ENCODE measurements at places on chromosomes 1 and 21.
A peak's percentile ranks its signal among the peaks of the same experiment; 100 is the strongest.

GRCh38 chr21:30058928-30059327 is 107.7 kb downstream of the CLDN17 start:
- DNase-seq = no peak

GRCh38 chr1:202286622-202287097 is 55.1 kb downstream of the UBE2T start:
- DNase-seq = no peak

DNA sequence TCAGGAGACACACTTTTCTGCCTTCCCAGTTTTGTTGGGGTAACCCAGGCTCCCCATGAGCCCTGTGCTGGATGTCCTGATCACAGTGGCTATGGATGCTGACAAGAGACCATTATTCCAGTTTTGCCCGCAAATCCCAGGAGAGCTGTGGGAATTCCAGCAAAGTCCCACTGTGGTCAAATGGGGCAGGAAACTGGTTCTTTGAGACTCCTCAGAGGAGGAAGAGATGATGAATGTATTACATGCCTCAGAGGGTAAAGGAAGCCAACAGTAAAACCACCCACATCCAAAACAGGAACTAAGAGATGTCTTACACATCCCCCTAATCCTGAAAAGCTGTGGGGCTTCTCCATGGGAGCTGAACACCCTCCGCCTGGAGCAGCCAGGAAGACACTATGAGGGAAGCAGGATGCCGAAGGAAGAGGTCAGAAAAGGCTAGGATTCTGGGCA is 12.8 kb upstream of the MPZL1 start:
- DNase-seq = no peak

DNA sequence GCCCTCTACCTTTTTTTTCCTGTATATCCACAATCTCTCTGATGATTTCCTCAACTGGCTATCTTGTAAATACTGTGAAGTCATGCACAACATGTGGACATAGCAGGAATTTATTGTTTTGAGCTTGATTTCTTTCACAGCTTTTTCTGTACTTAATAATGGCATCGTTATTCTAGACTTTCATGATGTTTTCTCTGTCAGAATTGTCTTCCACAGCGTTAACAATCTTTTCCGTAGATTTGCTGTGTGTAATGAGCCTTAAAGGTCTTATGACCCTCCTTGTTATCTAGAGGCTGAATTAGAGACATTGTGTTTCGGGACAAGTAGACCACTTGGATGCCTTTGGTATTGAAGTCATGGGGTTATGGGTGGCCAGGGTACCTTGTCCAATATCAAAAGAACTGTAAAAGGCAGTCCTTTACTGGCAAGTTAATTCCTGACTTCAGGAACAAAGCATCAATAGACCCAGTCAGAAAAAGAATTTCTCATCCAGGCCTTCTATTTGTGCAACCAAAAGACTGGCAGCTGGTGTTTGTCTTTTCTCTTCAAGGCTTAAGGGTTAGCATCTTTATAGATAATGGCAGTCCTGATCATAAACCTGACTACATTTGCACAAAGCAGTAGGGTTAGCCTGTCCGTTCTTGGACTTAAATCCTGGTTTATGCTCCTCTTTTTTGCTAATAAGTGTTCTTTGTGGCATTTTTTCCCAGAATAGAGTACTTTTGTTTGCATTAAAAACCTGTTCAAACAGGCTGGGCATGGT is 30.1 kb upstream of the CHAF1B start:
- no peak for DNase-seq

- peak; percentile 64 for DNase-seq
These were observed 36.6 kb upstream of the OPRD1 start for GRCh38 chr1:28775121-28775942.

DNA sequence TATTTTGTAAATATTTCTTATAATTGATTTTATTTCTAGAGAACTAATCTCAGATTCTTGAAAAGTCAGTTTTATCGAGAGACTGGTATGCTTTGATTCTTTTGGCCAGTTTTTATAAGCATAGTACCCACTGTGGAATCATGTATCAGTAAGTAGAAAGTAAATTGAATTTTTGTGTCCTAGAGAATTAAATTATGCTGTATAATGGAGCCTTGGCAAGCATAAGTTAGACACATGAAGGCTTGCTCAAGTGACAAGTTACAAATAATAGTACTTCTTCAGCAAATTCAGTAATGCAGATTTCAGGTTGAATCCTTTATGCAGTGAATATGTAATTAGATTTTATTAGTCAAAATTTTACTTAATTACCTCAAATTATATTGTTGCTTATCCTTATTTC is 40.1 kb downstream of the ADGRL2 start:
- no peak for DNase-seq

DNA sequence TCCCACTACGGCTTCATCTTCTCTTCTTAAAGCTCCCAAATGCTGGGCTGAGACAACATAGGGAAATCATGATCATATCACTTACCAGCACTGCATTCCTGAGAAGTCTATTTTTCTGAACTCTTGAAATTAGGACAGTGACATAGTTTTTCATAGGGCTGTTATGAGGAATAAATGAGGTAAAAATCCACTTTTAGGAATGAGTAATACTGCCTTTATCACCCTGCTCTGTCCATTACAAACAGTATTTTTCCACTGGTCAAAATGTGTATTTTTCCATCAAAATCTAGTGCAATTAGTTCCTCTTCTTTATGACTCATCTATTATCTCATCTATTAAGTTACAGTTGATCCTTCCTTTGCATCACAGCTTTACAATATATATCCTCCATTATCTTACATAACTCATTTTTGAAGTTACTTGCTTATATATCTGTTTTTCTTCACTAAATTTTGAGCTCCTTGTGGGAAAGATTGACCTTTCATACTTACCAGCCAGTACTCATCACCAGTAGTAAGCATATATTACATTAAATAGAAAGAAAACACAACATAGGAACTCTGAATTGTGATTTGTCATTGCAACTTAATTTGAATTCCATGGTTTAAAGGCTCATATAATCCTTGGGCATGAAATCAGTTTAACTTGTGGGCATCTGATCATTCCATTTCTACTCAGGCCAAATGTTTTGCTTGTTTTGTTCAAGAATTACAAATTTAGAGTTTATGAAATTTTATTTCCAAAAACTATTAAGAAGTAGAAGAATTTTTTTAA is 37.1 kb downstream of the PRRX1 start:
- DNase-seq = no peak

GRCh38 chr1:99181892-99182291 is 82.4 kb upstream of the PLPPR4 start:
- no peak for DNase-seq

GRCh38 chr1:218874313-218874712 is 299.4 kb upstream of the LYPLAL1 start:
- no peak for DNase-seq

GRCh38 chr1:226351709-226352108 is 42.7 kb upstream of the LIN9 start:
- DNase-seq = no peak

DNA sequence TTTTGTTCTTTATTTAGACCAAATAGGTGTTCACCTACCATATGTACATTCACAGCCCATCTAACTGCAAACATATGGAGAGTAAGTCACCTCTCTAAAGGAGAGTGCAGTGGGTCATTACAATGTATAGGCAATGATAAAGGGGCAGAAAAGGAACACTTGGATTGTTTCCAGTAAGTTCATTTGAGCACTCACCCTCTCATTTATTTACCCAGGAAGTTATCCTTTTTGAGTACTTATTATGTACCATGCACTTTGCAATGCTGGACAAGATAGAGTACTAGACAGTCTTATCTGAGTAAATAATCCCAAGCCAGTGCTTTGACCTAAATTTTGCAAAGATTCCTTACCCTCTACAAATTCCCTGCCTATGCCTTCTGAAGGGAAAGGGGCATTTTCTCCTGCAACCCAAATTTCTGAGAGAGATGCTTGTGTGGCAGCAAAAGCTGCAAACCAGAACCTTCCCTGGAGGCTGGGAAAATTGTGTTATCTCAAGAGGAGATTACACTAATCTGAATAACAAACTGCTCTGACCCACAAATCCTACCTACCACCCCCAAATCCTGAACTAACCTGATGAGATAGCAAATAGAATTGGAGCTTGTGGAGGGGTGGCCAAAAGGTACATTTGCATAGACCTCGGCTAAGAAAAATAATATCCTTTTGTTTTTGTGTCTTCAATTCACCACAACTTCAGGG is 18.6 kb upstream of the RGS8 start:
- DNase-seq = no peak

- DNase-seq = peak; percentile 84
These were observed 5.8 kb upstream of the CHI3L2 start for GRCh38 chr1:111221633-111222291.

DNA sequence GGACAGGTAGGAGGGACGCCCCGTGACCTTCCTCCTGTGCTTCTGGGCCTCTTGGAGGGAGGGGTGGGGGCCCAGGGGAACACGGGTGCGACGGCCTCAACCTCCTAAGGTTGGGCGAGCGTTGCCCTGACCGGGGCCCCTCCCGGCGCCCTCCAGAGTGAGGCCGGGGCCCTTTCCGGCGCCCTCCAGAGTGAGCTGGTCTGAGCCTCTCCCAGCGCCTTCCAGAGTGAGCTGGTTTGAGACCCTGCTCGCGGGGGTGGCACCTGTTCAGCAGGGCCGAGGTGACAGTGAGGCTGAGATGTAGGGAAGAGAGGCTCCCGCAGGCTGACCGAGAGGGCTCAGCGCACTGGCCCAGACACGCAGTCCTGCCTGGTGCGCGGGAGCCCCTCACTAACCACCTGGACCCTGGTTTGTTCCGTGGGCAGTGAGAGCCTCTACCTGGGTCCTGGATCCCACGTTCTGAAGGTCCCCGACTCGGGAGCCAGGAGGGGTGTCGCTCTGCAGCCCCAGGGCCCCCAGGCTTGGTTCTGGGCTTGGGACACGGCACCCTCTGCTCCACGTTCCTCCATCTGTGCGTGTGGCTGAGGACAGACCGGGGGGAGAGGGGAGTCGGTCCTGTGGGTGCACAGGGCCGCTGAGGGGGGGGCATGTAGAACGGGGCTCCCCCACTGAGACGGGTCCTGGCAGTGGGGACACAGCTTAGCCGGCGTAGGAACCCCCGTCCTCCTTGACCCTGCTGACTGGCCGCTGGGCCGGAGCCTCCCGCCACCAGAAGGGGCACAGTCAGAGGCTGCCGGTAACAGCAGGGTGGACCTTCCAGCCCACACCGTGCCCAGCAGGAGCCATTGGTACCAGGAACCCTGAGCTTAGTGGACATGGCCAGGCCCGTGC is 1.4 kb downstream of the COL6A1 start:
- no peak for DNase-seq

GRCh38 chr1:232667778-232668165 is 37.8 kb upstream of the SIPA1L2 start:
- no peak for DNase-seq

GRCh38 chr1:56933606-56934005 is 32.2 kb downstream of the C8B start:
- DNase-seq = no peak

GRCh38 chr1:211925016-211925415 is 94.5 kb upstream of the LPGAT1 start:
- no peak for DNase-seq

DNA sequence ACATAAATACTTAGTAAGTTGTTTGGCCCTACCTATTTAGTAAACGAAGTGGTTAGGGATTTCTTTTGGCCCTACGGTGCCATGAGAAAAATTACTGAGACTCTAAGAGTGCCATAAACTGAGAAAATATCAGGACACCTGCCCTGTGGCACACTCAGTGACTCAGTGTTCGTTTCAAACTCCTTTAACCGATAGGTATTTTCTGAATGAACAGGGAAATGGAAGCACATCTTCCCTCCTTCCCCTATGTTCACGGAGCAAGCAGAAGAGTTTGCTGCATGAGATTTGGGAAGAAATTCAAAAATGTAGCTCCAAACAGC is 134.2 kb downstream of the KAZN start:
- no peak for DNase-seq

DNA sequence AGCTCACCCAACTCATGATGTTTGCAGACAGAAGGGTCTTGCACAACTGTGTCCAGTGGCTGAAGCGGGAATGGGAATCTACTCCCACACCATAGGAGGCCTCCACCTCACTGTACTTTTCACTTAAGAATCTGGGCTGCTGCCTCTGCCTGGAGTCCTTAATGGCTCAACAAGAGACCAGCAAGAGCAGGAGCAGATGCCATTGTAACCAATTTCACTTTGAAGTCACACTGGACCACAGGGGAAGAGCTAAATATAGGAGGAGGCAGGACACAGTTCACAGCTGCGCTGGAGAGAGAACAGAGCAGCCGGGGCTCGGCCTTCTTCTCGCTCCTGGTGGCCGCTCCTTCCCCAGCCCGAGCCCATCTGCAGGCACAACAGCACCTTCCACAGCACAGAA is 120.4 kb downstream of the SIPA1L2 start:
- no peak for DNase-seq

DNA sequence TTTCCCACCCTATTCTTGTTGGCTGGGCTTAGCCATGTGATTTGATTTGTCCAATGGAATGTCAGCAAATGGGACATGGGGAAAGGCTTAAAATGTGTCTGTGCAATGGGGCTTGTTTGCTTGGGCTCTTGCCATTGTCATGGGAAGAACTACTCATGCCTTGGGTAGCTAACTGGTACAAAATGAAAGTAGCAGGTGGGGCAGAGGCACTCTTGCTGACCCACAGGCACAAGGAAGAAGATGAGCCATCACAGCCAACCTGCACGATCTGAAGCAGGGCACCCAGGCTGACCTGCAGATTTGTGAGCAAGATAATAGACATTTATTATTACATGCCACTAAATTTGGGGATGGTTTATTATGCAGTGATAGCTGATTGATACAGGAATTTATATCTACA is 305.9 kb upstream of the CAMK1G start:
- DNase-seq = no peak

DNA sequence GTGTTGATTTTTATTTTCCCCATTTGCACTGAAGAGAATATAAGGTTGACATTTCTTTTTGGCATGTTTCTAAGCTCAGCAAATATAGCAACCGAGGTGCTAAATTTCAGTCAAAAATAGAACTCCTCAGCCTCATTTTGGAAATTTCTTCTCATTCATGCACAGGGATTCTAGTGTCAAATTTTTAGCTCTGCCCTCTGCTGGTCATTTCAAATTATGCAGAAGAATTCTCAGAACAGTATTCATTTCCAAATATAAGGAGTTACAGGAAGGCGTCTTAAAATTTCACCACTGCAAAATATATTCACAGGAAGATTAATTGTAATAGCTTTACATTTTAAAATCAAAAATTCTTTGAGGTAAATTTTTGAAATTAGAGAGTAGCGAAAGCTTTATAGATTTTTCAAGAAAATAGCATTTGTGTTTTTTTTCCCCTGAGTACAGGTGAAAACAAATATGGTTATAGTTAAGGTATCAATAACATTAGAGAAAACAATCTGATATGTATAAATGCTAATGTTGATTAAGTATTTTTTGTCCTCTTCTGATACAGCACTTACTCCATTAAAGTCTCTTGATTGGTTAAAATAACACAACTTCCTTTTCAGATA is 57.9 kb downstream of the FMN2 start:
- peak; percentile 6 for DNase-seq

Measured in activated CD4-positive, alpha-beta T cell treated with anti-CD3 and anti-CD28 coated beads, Interleukin-2, amount 10 ng/mL, durations not matched to agents 7 days and 5 days (primary cell).